ENCODE measurements at places on chromosomes 3 and 15. TPM values are rescaled to one million over a fixed set of nuclear protein-coding genes. Genes with fewer than 3 reads are reported as not detected.

NMNAT3 gene
- total RNA-seq = 8.6 TPM

LRRN1 gene
- total RNA-seq = 26.8 TPM

ZNF80 gene
- not detected for total RNA-seq

RBP2 gene
- not detected for total RNA-seq

GOLGA8J gene
- total RNA-seq = not detected

TUSC7 gene
- total RNA-seq = not detected

HIGD2B gene
- not detected for total RNA-seq

LDHAL6B gene
- total RNA-seq = not detected

CAMP gene
- total RNA-seq = not detected

GRCh38 chr3:47573190-47574172 is 5.2 kb downstream of the CSPG5 start:
- no peak for DNase-seq

DNA sequence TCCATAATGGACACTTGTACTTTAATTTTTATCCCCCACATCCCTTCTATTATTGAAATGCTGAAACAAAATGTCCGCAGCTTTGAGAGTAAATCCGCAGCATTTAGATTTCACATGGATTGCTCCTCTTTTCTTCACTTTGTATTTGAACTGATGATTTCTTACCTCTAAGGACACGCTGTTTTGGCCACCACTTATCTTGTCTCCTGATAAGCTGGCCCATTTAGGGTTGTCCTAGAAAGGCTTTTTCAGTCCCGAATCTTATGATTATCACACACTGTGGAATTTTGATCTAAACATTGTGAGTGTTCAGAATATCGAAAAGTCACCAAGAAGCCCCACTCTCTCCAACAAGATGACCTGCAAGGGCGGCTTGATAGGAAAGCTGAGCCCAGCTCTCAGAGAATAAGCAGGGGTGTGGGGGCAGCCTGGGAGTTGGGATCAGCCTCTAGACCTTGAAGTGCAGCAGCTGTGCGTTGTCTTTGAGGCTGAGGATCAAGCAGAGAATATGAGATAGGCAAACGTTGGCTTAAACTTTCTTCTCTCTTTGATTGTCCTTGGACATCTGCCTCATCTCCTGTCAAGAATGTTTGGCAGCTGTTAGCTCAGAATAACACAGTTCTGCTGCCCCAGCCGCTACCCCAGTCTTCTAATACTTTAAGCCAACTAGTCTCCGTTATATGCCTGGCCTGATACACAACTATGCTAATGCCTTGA is 399.7 kb upstream of the NR2F2 start:
- DNase-seq = no peak

DNA sequence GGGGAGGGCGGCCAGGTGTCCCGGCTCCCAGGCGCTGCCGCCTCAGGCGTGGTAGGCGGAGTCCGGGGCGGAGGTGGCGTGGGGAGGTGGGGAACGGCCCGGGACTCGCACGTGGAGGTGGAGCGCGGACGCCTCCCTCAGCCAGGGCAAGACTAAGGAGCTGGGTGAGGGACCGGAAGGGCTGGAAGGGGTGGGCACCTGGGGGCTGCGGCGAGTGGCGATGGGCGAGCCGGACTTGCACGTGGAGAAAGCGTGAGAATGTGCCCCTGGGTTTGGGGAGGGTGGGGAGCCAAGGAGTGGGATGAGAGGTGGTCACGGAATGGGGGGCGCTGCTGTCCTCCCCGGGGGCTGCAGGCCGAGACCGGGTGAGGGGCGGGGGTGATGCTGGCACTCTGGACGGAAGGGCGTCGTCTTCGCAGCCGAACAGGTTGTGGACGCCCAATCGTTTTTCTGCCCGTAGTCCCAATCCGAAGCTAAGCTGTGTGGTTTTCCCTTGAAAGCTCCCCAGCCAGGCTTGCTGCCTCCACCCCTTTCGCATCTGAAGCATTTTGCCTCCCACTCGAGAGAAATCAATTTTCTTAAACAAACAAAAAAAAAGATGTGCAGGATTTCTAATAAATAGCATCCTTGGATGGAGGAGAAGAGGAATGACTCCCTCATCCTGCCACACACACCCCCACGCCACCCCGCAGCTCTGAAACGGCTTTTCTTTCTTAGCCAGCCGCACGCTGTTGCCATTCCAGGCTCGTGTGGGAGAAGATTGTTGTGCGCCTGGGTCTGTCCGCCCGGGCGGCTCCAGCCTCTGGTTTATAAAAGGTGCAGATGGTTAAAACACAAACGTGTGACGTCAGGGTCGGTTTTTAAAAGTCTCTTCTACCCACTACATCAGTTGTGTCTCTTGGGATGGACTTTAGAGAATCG is 62.5 kb upstream of the ANKRD28 start:
- no peak for DNase-seq

DNA sequence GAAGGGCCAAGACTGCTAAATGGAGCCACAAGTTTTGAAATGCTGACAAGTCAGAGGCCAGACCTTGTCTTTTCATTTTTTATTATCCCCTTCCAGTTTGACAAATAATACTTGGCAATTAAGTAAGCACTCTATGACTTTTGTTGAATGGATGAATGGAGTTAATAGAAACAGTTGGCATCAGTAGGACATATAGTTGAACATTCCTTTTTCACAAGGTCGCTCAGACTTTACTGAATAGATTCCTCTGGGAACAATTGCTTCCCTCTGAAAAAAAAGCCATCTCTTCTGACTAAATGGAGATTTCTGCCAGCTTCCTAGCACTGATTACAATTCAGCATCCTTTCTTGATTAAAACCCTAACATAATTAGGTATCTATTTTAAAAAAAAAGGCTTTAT is 53.2 kb downstream of the TRA2B start:
- no peak for DNase-seq

DNA sequence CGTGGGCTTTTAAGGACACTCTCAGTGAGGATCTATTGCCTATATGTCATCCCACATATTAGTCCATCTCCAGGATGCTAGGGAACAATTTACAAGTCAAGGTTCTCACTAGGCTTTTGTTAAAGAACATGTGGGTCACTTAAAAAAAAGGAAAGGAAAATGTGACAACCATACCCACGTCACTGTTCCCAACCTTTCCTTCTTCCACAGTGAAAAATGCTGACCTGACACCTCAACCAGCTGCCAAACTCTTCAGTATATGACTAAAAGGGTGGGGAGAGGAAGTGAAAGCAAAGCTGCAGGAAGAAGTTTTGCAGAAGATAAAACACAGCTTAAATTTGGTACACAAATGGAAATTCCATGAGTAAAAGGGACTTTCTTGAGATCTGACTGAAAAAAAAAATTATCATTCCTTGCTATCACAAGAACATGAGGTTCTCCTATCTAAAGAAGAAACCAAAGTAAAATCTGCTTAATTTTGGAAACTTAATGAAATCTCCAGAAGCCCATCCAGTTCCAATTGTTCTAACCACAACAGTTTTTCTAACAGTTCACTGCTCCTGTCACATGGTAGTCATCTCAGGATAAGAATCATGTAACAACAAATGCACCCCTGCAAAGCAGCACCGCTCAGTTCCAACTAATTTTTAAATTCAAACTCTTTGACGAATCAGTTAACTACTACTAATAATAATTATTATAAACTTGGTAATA is 117.0 kb upstream of the TSPAN3 start:
- DNase-seq = no peak

DNA sequence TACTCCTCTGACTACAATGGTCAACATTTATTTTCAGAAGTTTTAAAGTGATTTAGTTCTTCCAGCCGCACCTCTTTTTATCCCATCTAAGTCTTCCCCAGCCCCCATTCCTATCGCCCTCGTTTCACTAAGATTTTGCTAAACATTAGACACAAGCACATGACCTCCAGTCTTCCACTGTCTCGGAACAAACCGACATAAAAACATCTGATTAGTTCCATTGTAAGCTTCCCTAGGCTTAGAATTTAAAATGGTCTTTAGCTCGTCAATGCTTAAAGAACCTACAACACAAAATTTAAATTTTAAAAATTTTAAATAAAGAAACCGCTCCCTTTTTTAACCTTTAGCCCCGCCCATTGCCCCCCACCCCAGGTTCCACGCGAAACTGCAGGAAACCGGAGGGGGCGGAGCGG is 284 bp upstream of the TSC22D2 start:
- DNase-seq = no peak

DNA sequence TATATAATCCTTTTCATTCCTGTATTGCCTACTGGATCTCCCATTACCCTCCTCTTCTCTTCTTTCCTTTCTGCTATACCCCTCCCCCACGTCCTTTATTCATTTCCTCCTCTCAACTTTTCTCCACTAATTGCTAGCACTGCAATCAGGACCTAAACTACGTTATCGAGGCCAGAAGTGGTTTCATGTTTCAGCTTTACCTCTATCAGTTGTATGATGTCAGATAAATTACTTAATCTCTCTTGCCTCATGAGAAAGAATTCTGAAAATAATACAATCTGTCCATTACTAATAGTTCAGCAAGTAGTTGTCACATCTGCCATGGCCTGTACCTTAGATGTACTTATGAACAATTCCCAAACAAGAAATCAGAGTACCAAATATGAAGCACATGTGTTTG is 10.6 kb downstream of the POPDC2 start:
- DNase-seq = no peak

DNA sequence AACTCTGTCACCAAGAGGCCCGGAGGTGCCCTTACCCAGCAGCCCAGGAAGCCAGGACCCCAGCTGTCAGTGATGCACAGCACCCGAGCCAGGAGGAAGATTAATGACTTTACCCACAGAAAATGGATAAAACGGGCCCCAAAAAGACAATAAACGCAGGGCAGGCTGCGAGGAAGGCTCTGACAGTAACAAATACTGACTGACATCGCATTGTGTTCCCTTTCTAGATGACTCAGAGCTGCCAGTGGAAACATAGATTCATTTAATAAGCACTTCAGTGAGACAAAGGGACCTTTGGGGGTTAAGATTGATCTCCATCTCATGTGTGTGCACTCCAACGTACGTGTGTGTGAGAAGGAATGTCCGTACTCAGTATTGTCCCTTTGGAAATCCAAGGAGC is 225.3 kb upstream of the PPP2R3A start:
- DNase-seq = no peak

- no peak for DNase-seq
Measured at GRCh38 chr3:154678041-154678654, 248.2 kb upstream of the GPR149 start.

DNA sequence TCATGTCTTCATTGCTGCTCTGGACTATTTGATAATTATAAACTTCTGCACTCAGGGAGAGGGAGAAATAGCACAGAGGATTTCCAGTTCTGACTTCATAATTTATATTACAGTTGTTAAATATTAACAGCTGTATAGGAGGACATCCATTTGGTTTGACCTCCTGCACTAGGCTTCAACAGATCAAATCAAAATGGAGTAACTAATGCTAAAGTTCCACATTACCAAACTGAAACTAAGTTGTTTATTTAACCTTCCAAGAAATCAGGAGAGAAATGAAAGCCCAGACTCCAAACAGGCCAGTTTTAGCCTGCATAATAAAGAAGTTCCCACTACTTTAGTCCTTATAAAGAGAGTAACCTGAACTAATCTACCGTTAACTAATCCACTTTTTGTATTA is 4.6 kb downstream of the PLSCR2 start:
- DNase-seq = no peak

GRCh38 chr15:63849906-63850305 is 16.2 kb upstream of the HERC1 start:
- DNase-seq = no peak

DNA sequence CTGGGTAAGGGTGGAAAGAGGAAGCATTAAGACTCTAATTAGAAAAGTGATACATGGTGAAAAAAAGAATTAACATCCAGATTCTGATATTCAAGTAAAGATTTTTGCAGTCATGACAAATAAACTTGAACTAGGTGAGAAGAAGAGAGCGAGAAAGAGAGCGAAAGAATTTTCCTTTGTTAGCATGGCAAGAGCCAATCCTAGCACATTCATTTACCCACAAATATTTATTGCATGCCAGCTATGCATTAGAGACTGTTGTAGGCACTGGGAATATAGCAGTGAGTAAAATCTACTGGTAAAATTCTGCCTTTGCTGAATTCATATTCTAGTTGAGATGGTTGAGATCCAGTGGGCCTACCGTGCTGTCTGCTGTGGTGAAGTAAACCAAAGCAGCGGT is 177.9 kb upstream of the DPH6 start:
- no peak for DNase-seq

- DNase-seq = no peak
Measured at GRCh38 chr3:10927551-10927950, 65.0 kb upstream of the SLC6A1 start.

- no peak for DNase-seq
Measured at GRCh38 chr3:63779227-63779626, 39.9 kb upstream of the C3orf49 start.

All from kidney epithelial cell (primary cell).